ENCODE measurements at places on chromosomes 3 and 15.

DNA sequence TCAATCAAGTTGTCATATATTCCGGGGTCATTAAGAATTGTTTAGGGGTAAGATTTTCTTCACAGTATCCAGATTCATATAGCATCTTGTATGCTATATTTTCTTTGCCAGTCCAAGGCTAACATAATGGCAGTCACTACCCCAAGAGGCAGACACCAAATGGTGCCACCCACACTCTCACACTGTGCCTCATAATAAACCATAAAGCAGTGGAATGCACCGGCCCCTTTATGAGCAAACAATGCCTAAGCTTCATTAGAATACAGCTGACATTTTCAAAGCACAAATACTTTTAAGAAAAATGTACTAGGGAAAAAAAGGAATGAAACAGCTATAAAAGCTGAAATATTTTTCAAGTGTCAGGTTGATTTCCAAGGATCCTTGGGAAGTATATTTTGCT, 121.6 kb downstream of the TFDP2 start:
- DNase-seq = peak; percentile 74

DNA sequence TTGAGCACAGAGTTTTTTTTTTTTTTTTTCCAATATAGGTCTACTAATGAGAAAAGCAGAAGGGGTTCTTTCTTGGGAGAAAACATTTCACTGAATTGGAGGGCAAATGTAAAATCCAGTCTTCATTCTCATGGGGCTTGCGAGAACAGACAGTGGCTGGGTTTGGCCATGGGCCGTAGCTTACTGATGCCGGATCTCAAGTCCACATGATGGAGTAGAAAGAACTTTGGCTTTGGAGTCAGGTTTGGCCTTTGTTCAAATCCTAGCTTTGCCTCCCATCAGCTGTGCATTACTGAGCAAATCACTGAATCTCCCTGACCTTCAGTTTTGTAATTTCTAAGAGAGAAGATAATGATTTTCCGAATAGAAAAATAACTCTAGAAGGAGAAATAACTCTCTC, 59.7 kb downstream of the LMCD1 start:
- no peak for DNase-seq

DNA sequence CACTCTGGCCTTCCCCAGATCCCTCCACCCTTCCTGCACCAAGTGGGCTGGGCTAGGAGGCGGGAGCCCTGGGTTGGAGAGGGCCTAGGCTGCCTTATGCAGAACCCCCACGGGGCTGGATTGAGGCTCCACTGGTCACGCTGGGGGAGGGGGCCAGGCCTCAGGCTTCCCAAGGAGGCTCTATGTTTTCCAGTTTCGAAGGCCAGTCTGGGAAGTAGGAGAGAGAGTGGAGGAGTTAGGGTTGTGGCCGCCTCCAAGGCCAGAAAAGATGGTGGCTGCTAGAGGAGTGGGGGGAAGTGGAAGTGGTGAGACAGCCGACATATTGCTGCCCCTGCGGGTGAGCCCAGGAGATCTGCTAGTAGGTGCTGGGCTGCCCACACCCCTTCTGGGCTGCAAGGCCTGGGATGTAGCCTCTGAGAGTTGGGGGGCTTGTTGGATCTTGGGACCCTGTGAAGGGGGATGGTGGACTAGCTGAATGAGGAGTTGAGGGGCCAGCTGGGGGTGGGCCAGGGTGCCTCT, 1.2 kb downstream of the GNAI2 start:
- peak; percentile 48 for DNase-seq

DNA sequence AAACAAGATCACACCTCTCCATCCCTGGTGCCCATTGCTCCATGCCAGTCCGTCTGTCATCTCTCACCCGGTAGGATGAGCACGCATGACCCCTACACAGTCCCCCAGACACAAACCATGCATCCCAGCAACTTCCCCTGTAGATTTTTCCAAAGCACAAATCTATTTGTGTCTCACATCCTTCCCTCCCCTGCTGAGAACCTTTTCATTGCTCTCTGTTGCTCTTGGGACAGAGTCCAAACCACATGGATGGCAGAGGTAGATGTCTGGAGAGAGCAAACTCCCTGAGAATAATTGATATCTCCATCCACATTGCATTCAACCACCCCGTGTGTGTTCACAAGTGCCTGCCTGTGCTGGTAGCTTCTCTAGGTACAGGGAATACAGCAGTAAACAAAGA, 29.9 kb upstream of the LRTM1 start:
- DNase-seq = no peak

DNA sequence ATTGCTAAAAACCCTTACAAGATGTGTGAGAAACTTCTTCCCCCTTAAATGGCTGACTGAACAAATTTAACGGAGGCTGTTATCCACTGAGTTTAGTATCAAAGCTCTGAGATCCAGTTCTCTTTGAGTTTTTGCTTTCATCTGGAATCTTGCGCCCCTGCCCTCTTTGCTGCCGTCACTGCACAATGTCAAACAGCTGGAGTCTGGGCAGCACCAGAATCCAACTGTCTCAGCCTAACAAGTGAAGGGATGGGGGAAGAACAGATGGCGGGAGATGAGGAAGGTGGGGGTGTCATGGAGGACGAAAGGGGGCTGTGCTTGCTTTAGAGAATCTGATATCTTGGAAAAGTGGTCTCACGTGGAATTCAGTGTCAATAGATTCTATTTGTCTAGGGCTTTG, 7.0 kb upstream of the BOC start:
- DNase-seq = no peak

Measured in epithelial cell of esophagus (primary cell).